ENCODE measurements at places on chromosomes 2 and 18.

DNA sequence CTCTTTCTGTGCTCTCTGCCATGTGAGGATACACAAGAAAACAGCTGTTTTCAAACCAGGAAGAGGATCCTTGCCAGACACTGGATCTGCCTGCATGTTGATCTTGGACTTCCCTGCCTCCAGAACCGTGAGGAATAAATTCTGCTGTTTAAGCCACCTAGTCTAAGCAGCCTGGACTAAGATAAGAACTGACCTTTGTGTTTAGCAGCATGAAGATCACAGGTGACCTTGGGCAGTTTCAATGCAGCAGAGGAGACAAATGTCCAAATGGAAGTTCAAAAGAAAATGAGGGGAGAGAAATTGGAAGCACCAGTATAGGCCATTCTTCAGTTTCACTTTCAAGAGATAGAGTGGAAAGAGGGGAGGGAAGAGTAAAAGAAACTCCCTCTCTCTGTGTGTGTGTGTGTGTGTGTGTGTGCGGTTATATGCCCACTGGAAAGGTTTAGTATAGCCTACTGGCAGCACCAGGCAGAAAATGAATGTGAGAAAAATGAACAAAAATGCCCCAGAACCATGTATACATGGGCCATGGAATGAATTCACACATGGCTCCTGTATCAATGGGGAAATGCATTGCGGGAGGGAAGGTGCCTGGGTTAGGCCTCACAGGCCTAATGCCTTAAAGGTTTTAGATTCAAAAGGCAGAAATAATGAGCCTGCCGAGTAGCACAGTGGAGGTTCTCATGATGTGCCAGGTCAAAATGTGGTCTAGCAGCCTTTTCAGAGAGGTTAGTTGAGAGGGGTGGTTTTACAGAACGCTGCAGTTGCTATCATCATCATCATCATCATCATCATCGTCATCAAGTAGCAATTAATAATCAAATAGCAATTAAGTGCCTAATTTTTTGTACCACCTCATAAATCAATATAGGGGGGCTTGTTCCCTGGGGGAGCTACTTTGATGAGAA lies 1.1 kb upstream of the CERS6 start:
- DNase-seq, result no peak

DNA sequence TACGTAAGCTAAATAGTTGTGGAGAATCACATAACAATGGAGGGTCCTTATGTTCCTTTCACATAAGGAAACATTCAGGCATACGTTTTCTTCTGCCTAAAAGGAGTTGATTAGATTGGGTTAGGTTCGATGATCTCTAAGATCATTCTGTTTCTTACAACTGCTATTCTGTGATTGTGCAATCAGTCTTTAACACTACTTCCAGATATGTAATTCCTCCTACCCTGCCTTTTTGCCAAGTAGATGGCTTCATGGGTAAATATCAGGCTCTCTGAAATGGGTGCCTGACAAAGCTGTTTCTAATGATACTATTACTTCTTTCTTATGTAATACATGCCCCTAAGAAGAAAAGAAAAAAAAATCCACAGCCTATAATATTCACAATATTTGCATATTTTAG lies 321.5 kb downstream of the XIRP2 start:
- no peak for DNase-seq

DNA sequence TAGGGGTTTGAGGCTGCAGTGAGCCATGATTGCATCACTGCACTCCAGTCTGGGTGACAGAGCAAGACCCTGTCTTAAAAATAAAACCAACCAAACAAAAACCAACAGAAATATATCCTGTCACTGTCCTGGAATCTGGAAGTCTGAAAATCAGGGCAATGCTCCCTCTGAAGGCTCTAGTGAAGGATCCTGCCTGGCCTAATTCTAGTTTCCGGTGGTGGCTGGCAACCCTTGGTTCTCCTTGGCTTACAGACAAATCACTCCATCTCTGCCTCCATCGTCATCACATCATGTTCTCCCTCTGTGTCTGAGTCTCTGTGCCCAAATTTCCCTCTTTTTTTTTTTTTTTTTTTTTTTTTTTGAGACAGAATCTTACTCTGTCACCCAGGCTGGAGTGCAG lies 15.9 kb upstream of the VPS4B start:
- no peak for DNase-seq

- no peak for DNase-seq
These were observed 27.7 kb downstream of the SNORC start for GRCh38 chr2:232897598-232898408.

DNA sequence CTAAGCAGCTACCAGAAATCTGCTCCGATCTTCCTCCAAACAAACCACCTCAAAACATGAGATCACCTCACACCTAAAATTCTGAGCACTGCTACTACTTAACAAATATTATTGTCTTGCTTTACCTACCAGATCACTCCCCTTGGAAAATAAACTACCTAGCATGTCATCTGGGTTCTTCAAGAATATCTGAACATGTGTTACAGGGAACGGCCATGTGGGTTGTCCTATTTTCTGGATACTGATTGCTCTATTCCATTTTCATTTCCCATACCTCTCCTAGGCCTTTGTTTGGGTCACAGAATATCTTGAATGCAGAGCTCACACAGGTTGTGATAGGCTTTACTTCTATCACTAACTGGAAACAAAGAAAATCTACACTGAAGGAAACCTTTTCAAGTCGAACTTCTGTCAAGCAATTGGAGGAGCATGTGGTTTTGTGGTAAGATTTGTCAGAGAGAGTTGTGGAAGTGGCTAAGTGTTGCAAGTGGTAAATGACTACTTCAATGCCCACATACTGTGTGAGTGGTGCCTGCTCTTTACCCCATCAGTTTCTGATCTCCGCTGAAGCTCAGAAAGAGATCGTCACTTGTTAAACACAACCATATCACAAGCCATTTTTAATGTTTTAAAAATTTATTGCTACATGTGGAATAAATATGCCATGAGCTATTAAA lies 739.1 kb upstream of the ZEB2 start:
- DNase-seq, result no peak

GRCh38 chr2:68796295-68796905 lies 61.8 kb downstream of the ARHGAP25 start:
- DNase-seq, result no peak

DNA sequence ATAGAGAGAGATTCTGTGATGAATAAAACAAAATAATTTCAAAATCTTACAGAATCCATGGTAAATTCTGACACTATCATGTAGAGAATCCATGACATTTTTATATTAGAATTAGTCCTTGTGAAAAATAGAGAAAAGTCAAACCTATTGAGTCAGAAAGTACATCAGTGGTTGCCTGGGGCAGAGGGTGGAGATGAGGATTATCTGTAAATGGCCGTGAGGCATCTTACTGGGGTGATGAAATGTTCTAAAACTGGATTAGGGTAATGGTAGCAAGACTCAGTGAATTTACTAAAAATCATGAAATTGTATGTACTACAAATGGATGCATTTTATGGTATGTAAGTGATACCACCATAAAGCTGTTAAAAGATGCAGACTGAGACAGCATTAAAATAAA lies 323.1 kb downstream of the SLC8A1 start:
- no peak for DNase-seq

DNA sequence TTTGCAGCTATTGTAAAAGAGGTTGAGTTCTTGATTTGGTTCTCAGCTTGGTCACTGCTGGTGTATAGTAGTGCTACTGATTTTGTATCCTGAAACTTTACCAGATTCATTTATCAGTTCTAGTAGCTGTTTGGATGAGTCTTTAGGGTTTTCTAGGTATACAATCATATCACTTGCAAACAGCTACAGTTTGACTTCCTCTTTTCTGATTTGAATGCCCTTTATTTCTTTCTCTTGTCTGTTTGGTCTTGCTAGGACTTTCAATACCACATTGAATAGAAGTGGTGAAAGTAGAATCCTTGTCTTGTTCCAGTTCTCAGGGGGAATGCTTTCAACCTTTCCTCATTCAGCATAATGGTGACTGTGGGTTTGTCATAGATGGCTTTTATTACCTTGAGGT lies 210.5 kb upstream of the DPP10 start:
- no peak for DNase-seq

DNA sequence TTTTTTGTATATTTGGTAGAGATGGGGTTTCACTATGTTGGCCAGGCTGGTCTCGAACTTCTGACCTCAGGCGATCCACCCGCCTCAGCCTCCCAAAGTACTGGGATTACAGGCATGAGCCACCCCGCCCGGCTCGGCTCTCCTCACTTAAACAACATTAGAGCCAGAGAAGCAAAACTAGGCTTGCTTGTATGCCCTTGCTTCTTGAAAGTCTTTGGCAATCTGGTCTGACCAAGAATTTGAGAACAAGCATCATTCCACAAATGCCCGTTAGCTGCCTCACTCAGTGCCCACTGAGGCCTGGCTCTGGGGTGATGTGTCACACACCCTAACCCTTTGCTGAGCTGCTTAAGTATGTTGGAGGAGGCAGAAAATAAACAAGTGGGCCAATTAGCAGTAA lies 33.5 kb downstream of the SOWAHC start:
- DNase-seq, result no peak

DNA sequence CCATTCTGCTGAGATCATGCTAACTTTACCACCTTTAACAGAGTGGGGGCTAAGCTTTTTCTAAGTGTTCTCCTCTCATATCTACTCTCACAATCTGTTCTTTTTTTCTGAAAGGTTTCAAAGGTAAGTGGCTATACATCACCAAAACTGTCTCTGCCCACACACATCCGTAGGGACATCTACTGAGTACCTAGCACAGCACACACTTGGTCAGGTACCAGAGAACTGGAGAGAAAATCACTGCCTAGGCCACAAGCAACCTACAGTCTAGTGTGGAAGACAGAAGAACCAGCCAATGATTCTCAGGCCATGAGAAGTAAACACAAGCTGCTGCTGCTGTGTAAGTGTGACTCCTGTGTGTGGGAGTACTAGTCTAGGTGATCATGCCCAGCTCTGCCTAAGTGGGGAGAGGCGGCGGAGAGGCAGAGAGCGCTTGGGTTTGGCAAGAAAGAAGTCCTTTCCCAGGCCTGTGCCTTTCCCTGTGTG lies 176.1 kb upstream of the ZFP36L2 start:
- DNase-seq, result no peak

DNA sequence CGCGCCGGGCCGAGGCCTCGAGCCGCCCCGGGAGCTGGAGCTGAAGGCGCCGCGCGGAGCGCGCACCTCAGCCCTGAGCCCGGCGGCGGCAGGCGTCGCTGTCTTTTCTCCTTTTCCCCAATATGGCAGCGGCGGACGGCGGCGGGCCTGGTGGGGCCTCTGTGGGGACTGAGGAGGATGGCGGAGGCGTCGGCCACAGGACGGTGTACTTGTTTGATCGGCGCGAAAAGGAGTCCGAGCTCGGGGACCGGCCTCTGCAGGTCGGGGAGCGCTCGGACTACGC lies 369 bp downstream of the SMCHD1 start:
- no peak for DNase-seq

DNA sequence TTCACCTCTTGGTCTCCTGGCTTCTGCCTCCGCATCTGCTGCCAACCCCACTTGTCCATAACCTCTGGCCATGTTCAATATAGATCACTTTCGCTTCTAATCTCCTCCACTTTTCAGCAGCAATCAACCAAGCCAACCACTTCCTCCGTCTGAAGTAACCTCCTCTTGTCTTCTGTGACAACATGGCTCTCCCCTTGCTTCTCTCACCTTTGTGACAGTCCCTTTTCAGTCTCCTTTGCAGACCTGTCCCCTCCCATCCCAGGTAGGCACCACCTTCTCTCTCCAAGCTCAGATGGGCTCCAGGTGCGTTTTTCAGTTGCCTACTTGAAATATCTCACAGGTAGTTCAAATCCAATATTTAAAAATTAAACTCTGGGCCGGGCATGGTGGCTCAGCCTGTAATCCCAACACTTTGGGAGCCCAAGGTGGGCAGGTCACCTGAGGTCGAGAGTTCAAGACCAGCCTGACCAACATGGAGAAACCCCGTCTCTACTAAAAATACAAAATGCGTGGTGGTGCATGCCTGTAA lies 4.7 kb upstream of the PSD4 start:
- DNase-seq, result no peak

DNA sequence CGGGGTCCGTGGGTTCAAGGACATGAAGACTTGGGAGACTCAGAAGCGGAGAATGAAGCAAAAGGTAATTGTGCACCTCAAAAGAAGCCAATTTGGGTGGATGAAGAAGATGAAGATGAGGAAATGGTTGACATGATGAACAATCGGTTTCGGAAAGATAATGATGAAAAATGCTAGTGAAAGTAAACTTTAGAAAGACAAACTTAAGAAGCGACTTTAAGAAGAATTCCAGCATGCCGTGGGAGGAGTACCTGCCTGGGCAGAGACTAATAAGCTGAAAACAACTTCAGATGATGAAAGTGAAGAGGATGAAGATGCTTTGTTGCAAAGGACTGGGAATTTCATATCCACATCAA lies 43.5 kb downstream of the PSTPIP2 start:
- no peak for DNase-seq

All from SHP77 treated with DMSO at 0.1 percent for 48 hours (cell line).